ENCODE measurements at places on chromosomes 2 and 18.

DNA sequence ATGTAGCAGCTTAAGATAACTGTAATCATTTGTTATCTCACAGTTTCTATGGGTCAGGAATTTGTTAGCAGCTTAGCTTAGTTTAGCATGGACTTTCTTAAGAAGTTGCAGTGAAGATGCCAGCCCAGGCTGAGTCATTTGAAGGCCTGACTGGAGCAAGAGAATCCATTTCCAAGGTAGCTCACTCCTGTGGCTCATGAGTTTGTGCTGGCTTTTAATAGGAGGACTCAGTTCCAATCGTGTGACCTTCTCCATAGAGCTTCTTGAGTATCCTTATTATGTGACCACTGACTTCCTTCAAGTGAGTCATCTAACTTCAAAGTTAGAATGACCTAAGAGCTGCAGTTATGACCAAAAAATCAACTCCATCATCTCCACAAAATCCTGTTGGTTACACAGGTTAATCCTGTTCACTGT lies 1.4 kb downstream of the GPATCH11 start:
- DNase-seq = no peak

- DNase-seq = no peak
These were observed 77.4 kb upstream of the LDLRAD4 start for GRCh38 chr18:13141209-13141608.

- no peak for DNase-seq
These were observed 273.3 kb downstream of the ZNF407 start for GRCh38 chr18:74870950-74871349.

- DNase-seq = no peak
These were observed 41.3 kb downstream of the ALK start for GRCh38 chr2:29880084-29880483.

GRCh38 chr2:109032229-109032820 lies 43.3 kb upstream of the EDAR start:
- no peak for DNase-seq

- no peak for DNase-seq
These were observed 275.3 kb upstream of the SLC14A2 start for GRCh38 chr18:45339810-45340550.

GRCh38 chr18:59220784-59221765 lies 1.1 kb downstream of the GRP start:
- DNase-seq = no peak

- DNase-seq = no peak
These were observed 11.3 kb downstream of the NT5C1B start for GRCh38 chr2:18578033-18578432.

GRCh38 chr2:149826471-149827125 lies 239.0 kb upstream of the MMADHC start:
- DNase-seq = no peak

DNA sequence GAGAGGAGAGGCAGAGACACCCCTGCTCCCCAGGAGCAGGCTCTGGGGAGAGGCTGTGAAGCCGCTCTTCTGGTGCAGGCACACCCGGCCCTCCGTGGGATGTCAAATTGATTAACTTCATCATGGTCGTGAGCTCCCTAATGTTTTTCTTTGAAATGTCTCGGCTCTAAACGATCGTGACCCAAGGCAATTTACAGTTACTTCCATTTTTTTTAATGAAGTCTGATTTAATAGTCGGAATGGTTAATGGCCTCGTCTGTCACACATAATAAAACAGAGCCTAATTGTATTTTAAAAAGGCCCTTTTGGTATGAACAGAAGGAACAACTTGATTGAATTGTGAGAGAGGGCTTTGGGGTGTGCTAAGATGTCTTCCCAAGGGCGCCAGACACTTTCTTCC lies 130.2 kb downstream of the SMAD2 start:
- DNase-seq = no peak

GRCh38 chr2:176997792-176998169 lies 214.8 kb upstream of the HNRNPA3 start:
- DNase-seq = no peak

- no peak for DNase-seq
These were observed at the start of gene TXNL4A for GRCh38 chr18:79988451-79989194. TSS of gene TXNL4A (minus strand) at chr18:79988563. CDS start at chr18:79988392, 171 bp downstream.

- DNase-seq = no peak
These were observed 96.0 kb downstream of the ACKR3 start for GRCh38 chr2:236665572-236666118.

- no peak for DNase-seq
These were observed 166.7 kb downstream of the AGAP1 start for GRCh38 chr2:235660484-235661082.

- DNase-seq = no peak
These were observed 379.9 kb upstream of the DSEL start for GRCh38 chr18:67896451-67896850.

DNA sequence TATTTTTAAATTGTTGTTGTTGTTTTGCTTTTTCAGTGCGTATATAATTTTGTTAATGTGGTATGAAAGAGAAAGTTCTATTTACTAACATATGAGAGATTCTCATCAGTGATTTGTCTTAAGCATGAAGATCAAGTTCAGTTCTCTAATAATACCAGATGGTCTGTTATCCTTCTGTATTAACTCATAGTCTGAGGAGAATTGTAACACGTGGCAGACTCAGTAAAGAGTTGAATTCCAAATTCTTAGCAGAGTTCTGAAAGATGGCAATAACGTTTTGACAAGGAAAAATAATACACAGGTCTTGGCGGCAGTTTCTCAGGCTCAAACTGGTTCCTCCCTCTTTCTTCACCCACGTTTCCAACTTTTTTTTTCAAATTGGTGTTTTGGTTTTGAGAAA lies 17.2 kb upstream of the COL3A1 start:
- no peak for DNase-seq

GRCh38 chr2:224369028-224369632 lies 32.8 kb downstream of the FAM124B start:
- DNase-seq = no peak

- no peak for DNase-seq
These were observed 487.6 kb downstream of the METTL4 start for GRCh38 chr18:2083691-2084090.

GRCh38 chr2:150812066-150812465 lies 324.6 kb upstream of the RND3 start:
- DNase-seq = no peak

DNA sequence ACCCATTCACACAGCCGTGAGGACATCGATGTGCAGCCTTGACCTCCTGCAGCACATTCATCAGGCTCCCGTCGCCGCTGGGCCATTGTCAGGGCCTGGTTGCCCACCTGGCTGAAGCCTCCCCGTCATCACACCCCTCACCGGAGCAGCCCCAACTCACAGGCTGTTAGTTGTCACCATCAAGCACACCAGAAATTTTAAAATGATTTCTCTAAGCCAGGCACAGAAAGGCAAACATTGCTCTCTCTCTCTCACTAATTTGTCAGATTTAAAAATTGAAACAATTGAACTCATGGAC lies 167.1 kb downstream of the RTP5 start:
- DNase-seq = no peak

- no peak for DNase-seq
These were observed 49.8 kb upstream of the TNP1 start for GRCh38 chr2:216909541-216910210.

GRCh38 chr2:16728351-16729136 lies 62.9 kb upstream of the CYRIA start:
- no peak for DNase-seq

- DNase-seq = no peak
These were observed 71.0 kb upstream of the SP3 start for GRCh38 chr2:174035981-174036742.

DNA sequence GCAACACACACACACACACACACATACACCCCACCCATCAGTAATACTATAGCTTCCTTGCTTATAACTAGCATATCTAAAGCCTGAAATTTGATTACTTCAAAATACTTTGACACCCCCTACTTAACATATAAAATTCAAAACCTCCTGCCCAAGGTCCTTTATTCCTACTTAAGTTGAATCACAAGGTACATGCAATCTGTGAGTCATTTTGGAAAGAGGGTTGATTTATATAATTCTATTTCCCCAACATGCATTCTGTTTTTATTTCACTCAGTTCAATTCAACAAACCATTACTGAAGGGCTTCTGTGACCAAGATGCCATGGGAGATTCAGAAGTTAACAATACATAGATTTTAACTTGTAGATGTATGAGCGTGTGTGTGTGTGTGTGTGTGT lies 420.7 kb downstream of the METTL4 start:
- DNase-seq = no peak

DNA sequence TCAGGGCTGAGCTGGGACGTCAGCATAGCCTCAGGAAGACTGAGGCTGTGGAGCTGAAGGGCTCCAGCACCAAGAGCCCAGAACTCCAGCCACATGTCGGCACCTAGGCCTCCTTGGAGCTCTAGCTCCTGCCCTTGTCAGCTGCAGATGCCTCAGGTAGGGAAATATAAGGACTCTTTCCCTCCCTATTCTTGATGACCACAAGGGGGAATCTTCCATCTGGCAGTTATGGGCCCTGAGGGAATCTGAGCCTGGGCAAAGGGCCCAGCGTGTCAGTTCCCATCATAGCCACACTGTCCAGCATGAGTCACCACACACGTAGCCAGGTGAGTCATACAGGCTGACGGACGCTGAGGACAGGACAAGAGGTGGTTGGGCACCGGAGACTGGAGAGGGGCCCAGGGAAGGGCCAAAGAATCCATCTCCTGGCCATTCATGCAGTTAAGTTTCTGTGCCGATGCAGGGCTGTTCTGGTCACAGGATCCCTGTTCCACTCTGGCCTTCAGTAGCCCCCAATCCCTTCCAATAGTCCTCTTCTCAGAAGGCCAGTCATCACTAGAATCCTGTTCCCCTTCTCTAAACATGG lies 1.8 kb downstream of the MPV17 start:
- DNase-seq = no peak

DNA sequence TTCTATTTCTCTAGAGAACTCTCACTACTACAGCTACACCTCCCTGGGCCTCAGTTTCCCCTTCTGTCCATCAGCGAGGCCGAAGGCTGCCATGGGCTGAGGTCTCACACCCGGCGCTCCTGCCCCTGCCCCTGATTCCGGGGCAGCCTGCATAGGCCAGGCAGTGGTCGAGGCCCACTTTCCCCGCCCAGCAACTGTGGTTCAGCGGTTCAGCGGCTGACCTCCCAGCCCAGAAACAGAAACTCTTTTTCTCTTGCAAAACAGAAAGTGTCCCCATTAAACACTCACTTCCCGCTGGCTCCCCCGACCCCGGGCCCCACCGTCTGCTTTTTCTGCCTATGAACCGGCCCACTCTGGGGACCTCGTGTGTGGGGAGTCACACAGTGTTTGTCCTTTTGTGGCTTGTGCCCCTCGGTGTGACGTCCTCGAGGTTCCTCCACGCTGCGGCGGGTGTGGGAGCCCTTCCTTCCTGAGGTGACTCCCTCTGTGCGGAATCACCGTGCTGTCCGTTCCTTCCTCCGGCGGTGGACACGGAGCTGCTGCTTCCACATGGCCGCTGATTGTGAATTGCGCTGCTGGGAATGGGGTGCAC lies 16.0 kb downstream of the PDCD1 start:
- DNase-seq = peak; percentile 56

GRCh38 chr2:30641765-30642345 lies 165.4 kb downstream of the CAPN13 start:
- no peak for DNase-seq

GRCh38 chr2:28296243-28296642 lies 96.4 kb upstream of the FOSL2 start:
- DNase-seq = no peak

- DNase-seq = no peak
These were observed 154.4 kb upstream of the EPAS1 start for GRCh38 chr2:46142546-46143428.

DNA sequence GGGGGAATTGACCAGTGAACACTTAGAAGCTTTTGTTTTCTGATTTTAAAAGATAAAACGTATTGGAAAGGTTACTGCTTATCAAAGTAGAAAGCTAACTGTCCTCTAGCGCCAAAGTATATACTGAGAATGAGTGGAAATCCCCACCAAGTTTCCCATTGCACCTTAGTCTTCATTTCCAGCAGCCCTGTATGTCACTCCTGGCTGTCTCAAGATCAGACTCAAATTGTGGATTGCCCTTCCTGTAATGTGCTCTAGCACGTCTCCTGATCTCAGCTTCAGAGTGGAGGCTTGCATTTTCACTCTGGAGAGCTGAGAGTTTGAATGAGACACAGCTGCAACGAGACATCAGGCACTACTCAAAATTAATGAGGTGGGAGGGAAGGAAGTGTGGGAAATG lies 26.6 kb downstream of the MFF start:
- no peak for DNase-seq

GRCh38 chr2:56109994-56110393 lies 73.8 kb upstream of the CCDC85A start:
- no peak for DNase-seq

- DNase-seq = no peak
These were observed 258.5 kb downstream of the ALK start for GRCh38 chr2:29662861-29663260.

- no peak for DNase-seq
These were observed 27.7 kb upstream of the NFATC1 start for GRCh38 chr18:79367989-79368388.

GRCh38 chr2:135821190-135821589 lies 15.8 kb downstream of the LCT start:
- DNase-seq = no peak
